Left ventricle myocardium inferior (tissue), 1 donor: ENCODE measurements at places on chromosomes 16 and 17. TPM values are rescaled to one million over a fixed set of nuclear protein-coding genes. Genes with fewer than 3 reads are reported as not detected.
A peak's percentile ranks its signal among the peaks of the same experiment; 100 is the strongest.

DNA sequence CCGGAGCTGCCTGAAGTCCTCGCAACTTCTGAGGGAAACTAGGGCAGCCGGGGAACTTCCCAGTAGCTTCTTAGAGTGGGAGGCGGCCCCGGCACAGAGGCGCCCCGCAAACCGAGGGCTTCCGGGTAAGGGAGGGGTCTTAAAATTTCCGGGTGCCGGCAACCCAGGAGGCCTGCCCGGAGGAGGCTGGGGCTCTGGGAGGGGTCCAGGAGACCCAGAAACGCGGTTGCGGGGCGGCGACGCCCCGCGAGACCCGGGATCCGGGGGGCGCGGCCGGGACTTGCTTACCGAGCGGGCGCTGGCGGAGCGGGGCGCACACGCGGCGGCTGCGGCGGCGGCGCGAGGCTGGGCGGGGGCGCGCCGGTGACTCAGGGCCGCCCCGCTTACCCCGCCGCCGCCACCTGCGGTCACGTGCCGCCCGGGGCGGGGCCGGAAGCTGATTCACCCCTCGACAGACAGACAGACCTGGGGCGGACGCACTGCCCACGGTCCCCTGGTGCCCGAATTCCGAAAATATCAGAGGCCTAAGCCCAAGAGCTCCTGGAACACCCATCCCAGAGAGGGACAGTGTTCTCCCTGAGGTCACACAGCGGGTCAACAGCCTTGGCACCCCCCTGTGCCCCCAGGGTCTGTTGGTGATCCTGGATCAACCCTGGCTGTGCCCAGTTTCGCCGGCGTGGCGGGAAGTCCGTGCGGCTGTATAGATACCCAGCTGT is at the start of gene FAM83G:
Gene FAM83G (minus strand): TSS at position 344 of the 716 bp plus-strand sequence. CDS start 723 bp downstream, outside the sequence.
- DNase-seq = peak; percentile 58

GRCh38 chr16:19112099-19112407 is 1.7 kb upstream of the ITPRIPL2 start:
- no peak for DNase-seq

GRCh38 chr17:27464431-27464830 is 8.2 kb downstream of the KSR1 start:
- no peak for DNase-seq

GRCh38 chr17:50458701-50459676 is 9.7 kb downstream of the CHAD start:
- no peak for DNase-seq

- no peak for DNase-seq
Measured at GRCh38 chr17:67157732-67158639, 87.0 kb downstream of the HELZ start.

The SPATA22 gene
- total RNA-seq = 0.44 TPM

The ATP2A3 gene
- total RNA-seq = 8.6 TPM

The SAP30BP gene
- 47.2 TPM for total RNA-seq

The CCL4 gene
- total RNA-seq = 0.91 TPM
